Natural killer cell (primary cell): ENCODE measurements at places on chromosomes 4 and X.

GRCh38 chrX:77635373-77635772, 150.6 kb downstream of the ATRX start:
- H3K4me1 ChIP-seq = no peaks in the 10 kb centered on the region
- H3K27me3 ChIP-seq = no peaks in the 10 kb centered on the region
- H3K4me3 ChIP-seq = no peak overlapping the region
- no peak for DNase-seq
- no peak overlapping the region for H3K27ac ChIP-seq

GRCh38 chr4:88528861-88529260, 5.3 kb upstream of the PYURF start:
- H3K4me1 ChIP-seq = peaks cover 8% of the 10 kb centered on the region
- H3K27ac ChIP-seq = no peak overlapping the region
- H3K36me3 ChIP-seq = no peaks in the 10 kb centered on the region
- H3K4me3 ChIP-seq = no peak overlapping the region
- no peak for DNase-seq
- H3K27me3 ChIP-seq = no peaks in the 10 kb centered on the region

GRCh38 chrX:19718642-19719041, 168.8 kb downstream of the SH3KBP1 start:
- H3K27me3 ChIP-seq = no peaks in the 10 kb centered on the region
- DNase-seq = no peak
- H3K4me1 ChIP-seq = peaks cover 14% of the 10 kb centered on the region
- H3K27ac ChIP-seq = no peak overlapping the region
- H3K36me3 ChIP-seq = no peaks in the 10 kb centered on the region

GRCh38 chr4:146059865-146060264, 115.7 kb upstream of the LSM6 start:
- no peak overlapping the region for H3K27ac ChIP-seq
- H3K36me3 ChIP-seq = no peaks in the 10 kb centered on the region
- no peak overlapping the region for H3K4me3 ChIP-seq
- no peaks in the 10 kb centered on the region for H3K27me3 ChIP-seq
- peak; percentile 14 for DNase-seq
- H3K4me1 ChIP-seq = peaks cover 3% of the 10 kb centered on the region

- no peaks in the 10 kb centered on the region for H3K27me3 ChIP-seq
- H3K27ac ChIP-seq = no peak overlapping the region
- DNase-seq = no peak
- no peaks in the 10 kb centered on the region for H3K36me3 ChIP-seq
Measured at GRCh38 chrX:42047886-42048285, 124.5 kb upstream of the CASK start.
